ENCODE measurements at places on chromosomes 5 and 9. TPM values are rescaled to one million over a fixed set of nuclear protein-coding genes. Genes with fewer than 3 reads are reported as not detected.

DNA sequence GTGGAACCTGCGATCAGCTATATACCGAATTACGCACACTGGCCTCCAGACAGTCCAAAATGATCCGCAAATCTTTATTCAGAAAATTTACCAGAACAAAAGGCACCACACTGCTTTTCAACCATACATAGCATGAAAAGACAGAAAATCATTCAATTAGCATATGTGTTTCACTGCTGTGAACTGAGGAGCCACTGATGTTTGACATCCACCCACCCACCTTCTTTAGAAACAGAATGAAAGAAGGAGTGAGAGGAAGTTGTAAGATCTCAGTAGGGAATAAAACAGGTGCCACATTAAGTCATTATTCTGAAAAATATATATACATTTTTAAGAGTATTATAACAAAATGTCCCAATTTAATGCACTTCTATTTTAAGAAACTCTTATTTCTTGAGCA is 156.8 kb downstream of the NFIB start:
- no peak overlapping the region for H3K27ac ChIP-seq
- peaks cover 29% of the 10 kb centered on the region for H3K4me1 ChIP-seq
- H3K36me3 ChIP-seq: peaks cover 6% of the 10 kb centered on the region
- no peaks in the 10 kb centered on the region for H3K27me3 ChIP-seq
- no peak for DNase-seq
- no peak overlapping the region for H3K4me3 ChIP-seq

DNA sequence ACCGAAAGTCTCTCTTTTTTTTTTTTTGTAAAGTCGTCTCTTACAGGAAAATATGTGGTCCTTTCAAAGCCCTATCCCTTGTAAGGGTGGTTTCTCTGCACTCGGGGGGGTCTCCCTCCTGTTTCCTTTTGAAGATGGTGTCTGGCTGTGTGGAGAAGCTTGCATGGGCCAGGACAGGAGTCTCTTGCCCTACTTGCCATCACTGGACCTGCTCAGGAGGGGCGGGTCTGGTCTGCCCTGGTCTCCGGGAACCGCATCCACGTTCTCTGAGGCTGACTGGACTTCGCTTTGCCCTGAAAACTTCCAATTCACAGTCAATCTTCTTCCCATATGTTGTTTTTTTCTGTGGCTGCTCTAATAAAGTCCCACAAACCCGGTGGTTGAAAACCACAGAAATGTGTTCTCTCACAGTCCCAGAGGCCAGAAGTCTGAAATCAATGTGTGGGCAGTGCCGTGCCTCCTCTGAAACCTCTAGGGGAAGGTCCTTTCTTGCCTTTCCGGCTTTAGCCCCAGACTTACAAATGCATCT is 92.9 kb upstream of the IER5L start:
- no peak overlapping the region for H3K27ac ChIP-seq
- DNase-seq: no peak
- H3K4me3 ChIP-seq: no peak overlapping the region
- H3K27me3 ChIP-seq: peaks cover 11% of the 10 kb centered on the region
- no peaks in the 10 kb centered on the region for H3K36me3 ChIP-seq
- H3K4me1 ChIP-seq: peaks cover 20% of the 10 kb centered on the region

DNA sequence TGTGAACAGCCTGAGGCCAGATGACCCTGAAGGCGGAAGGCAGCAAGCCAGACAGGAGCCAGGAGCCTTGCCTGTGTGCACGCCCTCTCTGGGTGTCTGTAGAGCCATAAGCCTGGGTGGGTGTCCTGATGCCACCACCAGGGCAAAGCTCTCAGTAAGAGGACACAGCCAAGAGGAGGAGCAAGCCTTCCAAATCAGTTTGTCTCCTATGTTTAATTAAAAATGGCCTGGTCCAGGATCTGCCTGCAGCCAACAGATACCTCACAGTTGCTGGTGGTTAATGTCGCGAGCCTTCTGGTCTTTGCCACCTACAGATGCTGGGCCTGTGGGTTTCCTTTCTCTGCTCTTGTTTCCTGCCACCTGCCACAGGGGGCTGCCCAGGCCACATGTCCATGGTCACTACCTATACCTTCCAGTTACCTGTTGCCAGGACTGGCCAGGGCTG is 56.9 kb downstream of the SYK start:
- H3K36me3 ChIP-seq: no peaks in the 10 kb centered on the region
- no peak for DNase-seq
- H3K27me3 ChIP-seq: no peaks in the 10 kb centered on the region

GRCh38 chr5:131068076-131068475 is 97.0 kb downstream of the HINT1 start:
- H3K27me3 ChIP-seq: no peaks in the 10 kb centered on the region
- no peaks in the 10 kb centered on the region for H3K4me1 ChIP-seq
- no peaks in the 10 kb centered on the region for H3K36me3 ChIP-seq
- DNase-seq: no peak
- H3K27ac ChIP-seq: no peak overlapping the region

DNA sequence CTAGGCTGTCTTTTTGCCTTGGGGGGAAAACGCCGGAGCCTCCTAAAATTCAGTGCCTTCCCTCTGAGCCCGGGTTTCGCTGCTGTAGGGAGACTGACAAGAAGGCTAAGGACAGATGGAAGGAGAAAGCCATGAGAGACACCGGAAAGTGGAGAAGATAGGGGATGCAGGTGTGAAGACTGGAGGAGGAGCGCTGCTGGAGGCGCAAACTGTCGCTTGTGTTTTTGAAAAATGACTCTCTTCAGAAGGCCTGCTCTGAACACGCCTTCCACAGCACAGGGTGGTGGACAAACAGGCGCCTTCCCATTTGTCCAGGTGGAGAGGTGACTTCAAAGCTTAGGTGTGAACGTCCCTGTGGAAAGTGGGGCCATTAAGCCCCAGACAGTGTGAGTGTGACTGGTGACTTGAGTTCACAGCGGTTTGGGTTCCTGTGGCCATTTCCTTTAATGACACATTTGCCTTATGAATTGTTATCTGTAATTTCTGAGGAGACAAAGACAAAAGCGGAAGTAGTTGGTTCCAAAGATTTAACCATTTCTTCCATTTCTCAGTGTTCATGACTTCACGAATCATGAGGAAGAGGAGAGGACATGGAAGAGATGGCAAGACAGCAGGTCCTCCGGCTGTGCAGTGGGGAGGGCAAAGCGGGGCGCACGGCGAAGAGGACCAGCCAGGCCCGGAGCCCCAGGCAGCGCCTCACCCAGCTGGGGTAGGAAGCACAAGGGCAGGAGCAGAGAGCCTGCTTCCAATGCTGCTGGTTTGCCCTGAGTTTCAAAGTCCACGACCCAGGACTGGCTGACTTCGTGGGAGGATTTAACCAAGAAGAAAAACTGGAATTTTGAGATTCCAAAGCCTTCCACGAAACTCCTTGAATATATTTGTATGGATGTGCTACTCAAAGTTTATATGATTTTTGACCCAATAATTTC is 27.8 kb upstream of the SEMA4D start:
- peaks cover 39% of the 10 kb centered on the region for H3K4me1 ChIP-seq
- H3K27ac ChIP-seq: peak overlapping the region; percentile 33
- peaks cover 5% of the 10 kb centered on the region for H3K36me3 ChIP-seq
- peak overlapping the region; percentile 20 for H3K4me3 ChIP-seq
- no peaks in the 10 kb centered on the region for H3K27me3 ChIP-seq

- H3K27me3 ChIP-seq: no peaks in the 10 kb centered on the region
- H3K27ac ChIP-seq: no peak overlapping the region
- no peak overlapping the region for H3K4me3 ChIP-seq
- H3K4me1 ChIP-seq: no peaks in the 10 kb centered on the region
- no peak for DNase-seq
Measured at GRCh38 chr5:63145167-63145566, 566.5 kb downstream of the LRRC70 start.

- no peak overlapping the region for H3K27ac ChIP-seq
- no peak for DNase-seq
- H3K27me3 ChIP-seq: no peaks in the 10 kb centered on the region
- peaks cover 9% of the 10 kb centered on the region for H3K4me1 ChIP-seq
- no peak overlapping the region for H3K4me3 ChIP-seq
Measured at GRCh38 chr9:125510980-125511379, 196.0 kb downstream of the MAPKAP1 start.

- no peaks in the 10 kb centered on the region for H3K4me1 ChIP-seq
- no peaks in the 10 kb centered on the region for H3K36me3 ChIP-seq
- no peak overlapping the region for H3K4me3 ChIP-seq
- peaks cover 84% of the 10 kb centered on the region for H3K27me3 ChIP-seq
Measured at GRCh38 chr9:131794393-131794792, 54.5 kb upstream of the RAPGEF1 start.

GRCh38 chr9:14797435-14797834 is 74.9 kb upstream of the CER1 start:
- H3K27ac ChIP-seq: no peak overlapping the region
- H3K4me1 ChIP-seq: no peaks in the 10 kb centered on the region
- H3K27me3 ChIP-seq: peaks cover 23% of the 10 kb centered on the region
- DNase-seq: no peak
- H3K4me3 ChIP-seq: no peak overlapping the region

GRCh38 chr9:115209601-115210306 is 91.8 kb upstream of the TNC start:
- no peak overlapping the region for H3K27ac ChIP-seq
- H3K4me1 ChIP-seq: peaks cover 25% of the 10 kb centered on the region
- DNase-seq: no peak
- no peaks in the 10 kb centered on the region for H3K27me3 ChIP-seq

NMUR2 gene
- total RNA-seq: 178 TPM

Data from Calu3 (cell line).